Activated CD8-positive, alpha-beta memory T cell treated with anti-CD3 and anti-CD28 coated beads for 24 hours (primary cell): ENCODE measurements at places on chromosomes 6 and 20.

DNA sequence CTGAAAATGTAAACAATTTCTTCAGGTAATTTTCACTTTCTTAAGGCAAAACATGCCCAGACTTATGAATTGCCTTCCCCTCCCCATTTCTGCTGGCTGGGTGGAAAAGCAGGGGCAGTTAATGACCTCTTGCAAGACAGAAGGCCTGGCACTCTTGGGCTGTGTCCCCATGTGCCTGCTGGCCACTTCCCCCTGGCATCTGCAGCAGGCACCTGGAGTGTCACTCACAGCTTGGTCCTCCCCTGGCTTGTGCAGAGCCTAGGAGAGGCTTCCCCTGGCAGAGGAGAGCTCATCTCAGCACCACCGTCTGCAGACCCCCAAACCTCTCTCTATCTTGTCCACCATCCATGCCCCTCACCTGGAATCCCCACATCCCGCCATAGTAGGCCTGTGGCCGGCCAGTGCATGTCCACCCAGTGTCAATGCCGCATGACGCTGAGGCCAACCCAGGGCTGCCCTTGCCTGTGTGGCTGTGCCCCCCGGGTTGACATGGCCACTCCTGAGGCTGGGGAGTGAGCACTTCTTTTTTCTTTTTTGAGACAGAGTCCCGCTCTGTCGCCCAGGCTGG, 83.5 kb upstream of the SLC22A23 start:
- DNase-seq = no peak

GRCh38 chr6:69220375-69220774, 576.4 kb downstream of the LMBRD1 start:
- DNase-seq = no peak

GRCh38 chr20:58633161-58634053, 17.7 kb upstream of the STX16 start:
- DNase-seq = no peak

DNA sequence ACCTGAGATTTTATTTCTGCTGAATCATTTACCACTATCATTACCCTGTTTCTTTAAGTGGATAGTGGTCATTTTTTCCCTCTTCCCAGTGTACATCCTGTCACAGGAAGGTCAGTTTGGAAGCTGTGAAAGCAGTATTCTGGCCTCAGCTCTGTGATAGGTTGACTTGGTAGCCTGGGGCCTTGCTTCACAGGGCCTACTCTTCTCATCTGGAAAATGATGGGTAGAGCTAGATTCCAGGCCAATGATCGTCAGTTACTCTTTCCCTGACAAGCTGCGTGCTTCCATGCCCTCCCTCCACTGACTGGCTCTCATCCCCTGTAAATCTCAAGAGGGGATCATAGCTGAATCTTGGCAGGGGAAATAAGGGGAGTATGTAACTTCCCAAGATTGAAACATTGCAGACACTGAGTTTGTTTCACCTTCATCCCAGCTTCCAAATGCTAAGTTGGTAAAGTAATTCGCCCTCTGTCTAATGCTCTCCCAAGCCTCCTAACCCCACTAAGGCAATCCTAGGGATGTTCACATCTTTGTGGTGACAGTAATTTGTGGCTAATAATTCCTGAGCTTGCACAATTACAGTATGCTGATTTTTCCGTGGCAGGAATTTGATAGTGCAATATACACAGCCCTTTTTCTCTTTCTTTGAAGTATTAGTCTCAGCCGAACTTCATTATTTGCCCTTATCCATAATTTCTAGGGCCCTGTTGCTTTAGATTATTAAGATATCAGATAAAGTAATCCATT, 51.2 kb downstream of the VAPB start:
- no peak for DNase-seq

- no peak for DNase-seq
These were observed 695 bp downstream of the ARHGAP18 start for GRCh38 chr6:129709196-129709768.

DNA sequence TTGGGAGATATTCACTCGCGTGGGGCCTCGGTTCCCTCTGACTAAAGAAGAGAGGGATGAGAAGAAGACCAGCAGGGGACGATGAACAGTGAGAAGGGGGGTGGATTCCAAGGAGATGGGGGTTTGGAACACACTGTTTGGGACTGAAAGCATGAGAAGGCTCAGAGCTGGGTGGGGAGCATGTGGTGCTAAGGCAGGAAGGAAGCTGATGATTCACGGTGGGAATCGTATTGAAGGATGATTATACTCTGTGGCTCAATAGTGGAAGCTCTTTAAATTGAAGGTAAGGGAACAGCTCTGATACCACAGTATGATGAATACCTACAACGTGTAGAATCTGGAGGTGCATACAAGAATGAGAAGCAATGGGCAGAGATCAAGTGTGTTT, 117.5 kb upstream of the KCNK16 start:
- DNase-seq = no peak

GRCh38 chr6:18506382-18507017, 119.3 kb downstream of the RNF144B start:
- no peak for DNase-seq

GRCh38 chr6:3186974-3187382, 29.6 kb upstream of the TUBB2A start:
- no peak for DNase-seq

GRCh38 chr6:92910646-92911045, 508.7 kb downstream of the EPHA7 start:
- no peak for DNase-seq

GRCh38 chr20:37378785-37379598, 33.1 kb downstream of the SRC start:
- DNase-seq = no peak

GRCh38 chr6:85236636-85237035, 213.2 kb upstream of the NT5E start:
- no peak for DNase-seq

DNA sequence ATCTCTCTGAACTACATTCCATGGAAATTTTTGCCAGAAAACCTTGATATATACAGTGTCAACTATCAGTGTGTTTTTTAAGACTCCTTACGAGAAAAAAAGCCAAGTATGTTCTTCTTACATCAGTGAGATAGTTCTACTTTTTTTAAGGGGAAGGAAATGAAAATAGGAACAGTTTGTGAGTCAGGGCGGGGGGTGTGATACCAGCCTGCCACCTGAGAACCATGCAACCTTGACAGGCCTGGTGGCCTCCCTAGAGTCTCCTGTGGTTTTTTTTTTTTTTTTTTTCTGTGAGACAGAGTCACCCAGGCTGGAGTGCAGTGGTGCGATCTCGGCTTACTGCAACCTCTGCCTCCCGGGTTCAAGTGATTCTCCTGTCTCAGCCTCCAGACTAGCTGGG, 96.3 kb upstream of the GCM1 start:
- DNase-seq = no peak

DNA sequence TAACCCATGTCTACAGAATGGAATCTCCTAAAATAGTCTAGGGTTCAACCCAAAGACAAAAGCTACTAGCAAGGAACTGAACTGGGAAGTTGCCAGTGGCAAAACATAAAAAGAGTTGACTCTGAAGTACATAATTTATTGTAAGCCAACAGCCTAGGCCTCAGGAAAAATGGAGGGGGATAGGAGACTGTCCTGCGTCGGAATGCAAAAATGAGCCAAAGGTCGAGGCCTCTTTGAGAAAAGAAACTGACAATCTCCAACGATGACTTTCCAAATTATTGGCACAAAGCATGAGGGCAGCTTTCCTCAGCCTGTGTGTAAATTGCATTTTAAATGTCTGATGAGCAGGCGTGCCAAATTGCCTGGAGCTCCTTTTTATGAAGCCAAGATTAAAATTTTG, 2.1 kb downstream of the COL12A1 start:
- no peak for DNase-seq

DNA sequence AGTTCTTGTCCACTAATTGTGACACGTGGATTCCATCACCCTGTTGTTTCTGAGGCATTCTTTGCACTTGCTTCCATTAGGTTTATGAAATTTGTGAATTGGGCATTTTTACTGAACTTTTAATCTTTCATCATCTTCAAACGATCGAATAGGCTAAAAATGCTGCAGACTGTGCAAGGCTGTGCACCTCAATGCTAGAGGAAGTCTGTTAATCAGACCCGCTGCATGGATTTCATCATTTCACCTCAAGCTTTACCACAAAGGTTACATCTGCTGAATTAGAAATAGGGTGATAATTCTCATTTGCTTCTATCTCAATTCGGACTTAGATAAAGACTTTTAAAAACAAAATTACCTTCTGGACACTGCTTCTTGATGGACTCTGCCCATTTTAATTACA, 27.8 kb upstream of the F13A1 start:
- no peak for DNase-seq

GRCh38 chr20:35451295-35451694, 4.1 kb upstream of the CEP250 start:
- DNase-seq = no peak

GRCh38 chr20:58033026-58033536, 195.4 kb downstream of the ANKRD60 start:
- no peak for DNase-seq

GRCh38 chr6:87789198-87789899, 87.3 kb upstream of the AKIRIN2 start:
- DNase-seq = no peak

DNA sequence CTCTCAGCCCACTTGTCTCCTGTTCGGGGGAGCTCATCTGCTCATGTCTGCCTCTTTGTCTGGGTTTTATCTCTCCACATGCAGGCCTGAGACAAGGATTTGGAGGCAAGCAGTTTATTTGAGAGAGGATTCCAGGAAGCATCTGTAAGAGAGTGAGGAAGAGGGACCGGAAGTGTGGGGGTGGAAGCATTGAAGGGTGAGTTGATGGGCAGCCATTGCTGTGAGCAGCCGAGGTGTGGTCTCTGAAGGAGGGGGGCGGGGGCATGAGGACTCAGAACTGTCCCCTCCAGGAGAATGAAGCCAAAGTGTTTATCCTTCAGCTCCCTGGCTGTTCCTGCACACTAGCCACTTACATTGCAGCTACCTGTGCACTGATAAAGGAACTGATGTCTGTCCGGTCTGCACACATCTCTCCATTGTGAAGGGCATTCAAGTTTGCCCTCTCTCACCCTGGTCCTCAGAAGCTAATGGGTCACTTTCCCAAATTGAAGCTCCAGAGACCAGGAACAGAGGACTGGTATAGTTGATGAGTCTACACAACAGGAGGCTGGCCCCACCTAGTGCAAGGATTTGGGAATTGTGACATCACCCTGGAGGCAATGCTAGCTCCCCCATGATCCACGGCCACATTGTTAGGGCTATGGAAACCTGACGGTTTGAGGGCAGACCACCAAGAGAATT, 100.5 kb upstream of the FOXA2 start:
- no peak for DNase-seq

DNA sequence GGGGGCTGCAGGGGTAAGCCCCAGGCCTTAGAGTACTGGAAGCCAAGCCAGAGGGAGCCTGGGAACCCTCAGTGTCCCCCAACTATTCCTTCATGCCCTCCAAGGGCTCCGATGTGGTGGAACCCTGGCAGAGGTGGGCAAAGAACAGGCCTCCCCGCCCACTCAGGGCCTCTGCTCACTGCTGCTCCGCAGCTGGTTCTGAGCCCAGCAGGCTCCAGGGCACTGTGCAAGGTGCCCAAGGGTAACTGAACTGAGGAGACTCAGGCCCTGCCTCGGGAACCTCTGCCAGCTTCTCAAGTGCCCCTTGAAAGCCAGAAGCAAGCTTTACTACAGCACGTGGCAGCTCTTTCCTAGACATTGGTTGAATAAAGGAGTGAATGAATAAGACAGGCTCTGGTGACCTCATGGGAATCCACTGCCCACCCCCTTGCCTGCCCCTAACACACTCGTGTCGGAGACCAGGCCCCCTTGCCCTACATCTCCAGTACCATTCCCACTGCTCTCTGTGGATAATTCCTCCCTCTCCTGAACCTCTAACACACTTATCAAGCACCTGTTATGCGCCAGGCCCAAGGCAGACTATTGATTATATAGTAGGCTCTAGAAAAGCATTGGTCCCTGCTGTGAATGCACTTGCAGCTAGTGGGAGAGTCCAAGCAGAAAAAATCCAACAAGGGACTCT, 55.0 kb downstream of the TOX2 start:
- DNase-seq = no peak

- DNase-seq = no peak
These were observed 609.5 kb upstream of the ARID1B start for GRCh38 chr6:156167625-156168071.

GRCh38 chr6:110560239-110561007, 84.0 kb upstream of the SLC22A16 start:
- DNase-seq = no peak

DNA sequence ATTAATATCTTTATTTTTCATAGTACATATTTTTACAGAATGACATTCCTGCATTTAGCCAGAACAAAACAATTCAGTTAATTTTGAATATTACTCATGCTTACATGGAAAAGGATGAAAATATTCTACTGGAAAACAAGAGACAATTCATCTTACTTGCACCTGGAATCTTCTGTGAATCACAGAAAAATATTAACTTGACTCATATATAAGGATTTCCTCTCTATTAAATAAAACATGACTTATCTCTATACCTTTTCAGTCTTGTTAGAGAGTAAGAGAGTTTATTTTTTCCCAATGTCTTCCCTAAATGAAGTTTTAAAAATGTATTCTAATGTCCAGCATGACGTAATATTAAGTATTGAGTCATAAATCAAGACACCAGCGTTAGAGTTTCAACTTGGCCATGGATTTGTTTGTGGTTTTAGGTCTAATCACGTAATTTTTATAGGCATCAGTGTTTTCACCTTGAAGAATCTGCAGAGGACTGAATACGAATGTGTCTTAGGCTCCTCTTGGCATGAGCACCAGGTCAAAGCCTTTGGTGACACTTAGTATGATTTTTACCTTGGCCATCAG, 445.1 kb upstream of the JAG1 start:
- no peak for DNase-seq

DNA sequence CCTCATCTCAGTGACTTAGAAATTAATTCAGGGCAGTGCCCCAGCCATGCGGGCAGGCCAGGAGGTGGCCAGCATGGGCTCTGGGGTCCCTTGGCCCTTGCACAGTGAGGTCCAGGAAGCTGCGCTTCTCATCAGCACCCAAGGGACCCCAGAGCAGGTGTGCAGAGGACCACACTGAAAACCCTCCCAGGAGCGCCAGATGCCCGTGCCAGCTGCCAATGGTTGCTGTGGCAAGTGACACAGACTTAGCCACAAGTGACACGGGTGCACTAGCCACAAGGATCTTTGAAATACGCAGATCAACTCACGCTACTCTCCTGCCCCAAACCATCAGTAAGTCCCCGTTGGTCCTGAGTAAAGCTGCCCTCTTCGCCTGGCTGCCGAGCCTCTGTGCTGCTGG, 88.1 kb downstream of the ERMARD start:
- DNase-seq = no peak

GRCh38 chr6:158686311-158686710, 36.5 kb downstream of the SYTL3 start:
- no peak for DNase-seq

- DNase-seq = no peak
These were observed 13.0 kb upstream of the F13A1 start for GRCh38 chr6:6333501-6333900.

GRCh38 chr20:44361021-44361420, 5.5 kb downstream of the HNF4A start:
- DNase-seq = no peak
